ENCODE measurements at places on chromosomes 2 and 18. TPM values are rescaled to one million over a fixed set of nuclear protein-coding genes. Genes with fewer than 3 reads are reported as not detected.

GRCh38 chr2:166417669-166418068 is 41.9 kb upstream of the SCN9A start:
- DNase-seq = peak; percentile 70
- no peak overlapping the region for H3K4me3 ChIP-seq
- H3K27ac ChIP-seq = no peak overlapping the region
- no peaks in the 10 kb centered on the region for H3K36me3 ChIP-seq
- no peaks in the 10 kb centered on the region for H3K27me3 ChIP-seq

- H3K4me3 ChIP-seq = no peak overlapping the region
- H3K36me3 ChIP-seq = no peaks in the 10 kb centered on the region
- H3K27ac ChIP-seq = no peak overlapping the region
- no peak for DNase-seq
- H3K27me3 ChIP-seq = no peaks in the 10 kb centered on the region
Measured at GRCh38 chr2:147543056-147543455, 301.8 kb upstream of the ACVR2A start.

GRCh38 chr2:84880395-84880644 is 564 bp downstream of the TRABD2A start:
- H3K27me3 ChIP-seq = peaks cover 17% of the 10 kb centered on the region
- H3K4me3 ChIP-seq = peak overlapping the region; percentile 63
- no peak for DNase-seq
- H3K27ac ChIP-seq = no peak overlapping the region

DNA sequence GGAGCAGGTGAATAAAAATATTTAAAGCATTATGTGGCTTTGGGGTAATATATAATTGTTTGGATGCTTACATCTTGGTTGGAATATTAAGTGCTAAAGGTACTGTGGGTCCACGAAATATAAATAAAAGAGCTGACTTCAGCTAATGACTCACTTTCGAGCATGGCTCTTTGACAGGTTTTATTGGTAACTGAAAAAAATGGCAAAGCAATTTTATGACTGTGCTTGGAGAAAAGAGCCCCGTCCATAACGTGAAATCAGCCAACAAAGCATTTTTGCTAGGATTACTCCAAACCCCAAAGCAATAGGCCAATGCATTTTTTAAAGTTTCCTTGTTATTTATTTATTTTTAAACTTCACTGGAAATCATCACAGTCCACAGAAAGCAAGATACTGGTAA is 397.2 kb upstream of the CDH19 start:
- no peak overlapping the region for H3K4me3 ChIP-seq
- DNase-seq = no peak
- no peak overlapping the region for H3K27ac ChIP-seq
- no peaks in the 10 kb centered on the region for H3K36me3 ChIP-seq
- no peaks in the 10 kb centered on the region for H3K4me1 ChIP-seq
- no peaks in the 10 kb centered on the region for H3K27me3 ChIP-seq

- no peaks in the 10 kb centered on the region for H3K27me3 ChIP-seq
- H3K4me3 ChIP-seq = no peak overlapping the region
- H3K36me3 ChIP-seq = no peaks in the 10 kb centered on the region
- no peak overlapping the region for H3K27ac ChIP-seq
- DNase-seq = no peak
- H3K4me1 ChIP-seq = no peaks in the 10 kb centered on the region
Measured at GRCh38 chr18:40431071-40431985, 1523.7 kb upstream of the PIK3C3 start.

- peaks cover 15% of the 10 kb centered on the region for H3K4me1 ChIP-seq
- H3K36me3 ChIP-seq = peaks cover 6% of the 10 kb centered on the region
- no peak overlapping the region for H3K4me3 ChIP-seq
- no peak overlapping the region for H3K27ac ChIP-seq
Measured at GRCh38 chr2:171479154-171479814, 43.0 kb upstream of the CYBRD1 start.

GRCh38 chr2:45248214-45248613 is 239.0 kb upstream of the SIX2 start:
- peaks cover 4% of the 10 kb centered on the region for H3K27me3 ChIP-seq
- H3K4me3 ChIP-seq = no peak overlapping the region
- no peak overlapping the region for H3K27ac ChIP-seq
- no peaks in the 10 kb centered on the region for H3K4me1 ChIP-seq
- H3K36me3 ChIP-seq = no peaks in the 10 kb centered on the region
- no peak for DNase-seq

DNA sequence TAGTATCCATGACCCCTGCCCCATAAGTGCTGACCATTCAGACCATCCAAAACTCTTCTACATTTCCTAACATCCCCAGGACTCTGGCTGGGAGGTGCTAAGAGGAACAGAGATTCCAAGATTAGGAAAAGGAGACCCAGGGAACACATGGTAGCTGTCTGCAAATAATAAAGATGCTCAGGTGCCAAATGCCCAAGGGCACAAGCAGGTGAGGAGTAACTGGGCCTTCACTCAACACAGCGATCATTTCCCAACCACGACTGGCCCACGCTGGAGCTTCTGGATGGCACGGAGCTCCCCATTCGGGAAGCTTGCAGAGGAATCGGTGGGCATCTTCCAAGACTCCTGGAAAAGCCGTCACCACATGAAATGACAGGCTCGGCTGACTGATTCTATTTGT is 255.9 kb upstream of the SMIM21 start:
- no peak for DNase-seq
- no peaks in the 10 kb centered on the region for H3K4me1 ChIP-seq
- H3K36me3 ChIP-seq = no peaks in the 10 kb centered on the region
- H3K27me3 ChIP-seq = peaks cover 6% of the 10 kb centered on the region
- H3K27ac ChIP-seq = no peak overlapping the region

DNA sequence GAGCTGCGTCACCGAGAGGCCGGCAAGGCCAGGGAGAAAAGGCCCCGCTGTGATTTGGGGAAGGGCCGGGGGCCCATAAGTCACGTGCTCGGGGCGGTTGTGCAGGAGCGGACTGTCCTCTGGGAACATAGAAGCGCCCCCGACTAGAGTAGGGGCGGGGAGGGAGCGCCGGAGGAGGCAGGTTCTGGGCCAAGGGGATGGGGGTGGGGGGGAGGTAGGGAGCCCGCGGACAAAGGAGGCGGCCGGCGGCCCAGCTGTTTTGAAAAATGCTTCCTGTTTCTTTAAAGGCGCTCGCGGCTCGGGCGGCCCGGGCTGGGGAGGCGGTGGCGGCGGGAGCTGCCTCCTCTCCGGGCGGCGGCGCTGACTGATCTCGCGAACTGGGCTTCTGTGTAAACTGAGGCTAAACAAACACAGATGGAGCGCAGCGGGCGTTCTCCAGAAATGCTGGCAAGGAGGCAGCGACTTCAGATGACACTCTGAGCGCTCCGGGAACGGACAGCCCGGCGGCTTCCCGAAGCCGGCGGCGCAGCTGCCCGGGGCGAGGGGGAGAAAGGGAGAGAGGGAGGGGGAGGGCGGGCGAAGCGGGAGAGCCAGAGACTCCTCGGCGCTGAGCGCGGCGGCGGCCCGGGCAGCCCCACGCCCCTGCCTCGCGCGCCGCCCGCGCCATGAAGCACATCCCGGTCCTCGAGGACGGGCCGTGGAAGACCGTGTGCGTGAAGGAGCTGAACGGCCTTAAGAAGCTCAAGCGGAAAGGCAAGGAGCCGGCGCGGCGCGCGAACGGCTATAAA is at the start of gene ATOH8:
TSS of gene ATOH8 (plus strand) at position 467 of the 788 bp plus-strand sequence. CDS start at position 666, 199 bp downstream.
- peaks cover 52% of the 10 kb centered on the region for H3K4me1 ChIP-seq
- no peak within 1 kb of the TSS for H3K27ac ChIP-seq
- H3K27me3 ChIP-seq = peaks cover 10% of the 10 kb centered on the region
- H3K4me3 ChIP-seq = peak within 1 kb of the TSS; percentile 58

- no peaks in the 10 kb centered on the region for H3K4me1 ChIP-seq
- H3K4me3 ChIP-seq = no peak overlapping the region
- no peak overlapping the region for H3K27ac ChIP-seq
Measured at GRCh38 chr2:136059036-136059472, 58.9 kb downstream of the CXCR4 start.

DNA sequence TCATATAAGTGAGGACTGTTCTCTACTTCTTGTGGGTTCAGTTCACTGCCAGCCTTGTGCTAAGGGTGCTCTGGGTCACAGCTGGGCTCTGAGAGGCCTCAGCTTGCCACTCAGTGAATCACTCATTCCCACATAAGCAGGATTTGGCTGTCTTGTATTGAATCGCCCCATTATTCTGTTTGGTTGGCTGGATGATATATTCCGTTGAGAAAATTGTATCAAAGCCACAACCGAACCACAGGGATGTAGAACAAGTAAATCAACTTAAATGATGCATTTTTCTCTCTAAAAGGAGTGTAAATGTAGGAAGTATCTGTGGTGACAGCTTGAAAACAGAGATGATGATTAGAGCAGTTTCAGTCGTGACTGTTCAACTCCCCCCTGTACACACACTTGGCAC is 39.6 kb downstream of the TTC39C start:
- H3K36me3 ChIP-seq = no peaks in the 10 kb centered on the region
- no peak for DNase-seq
- no peaks in the 10 kb centered on the region for H3K27me3 ChIP-seq
- peaks cover 45% of the 10 kb centered on the region for H3K4me1 ChIP-seq
- no peak overlapping the region for H3K27ac ChIP-seq

DNA sequence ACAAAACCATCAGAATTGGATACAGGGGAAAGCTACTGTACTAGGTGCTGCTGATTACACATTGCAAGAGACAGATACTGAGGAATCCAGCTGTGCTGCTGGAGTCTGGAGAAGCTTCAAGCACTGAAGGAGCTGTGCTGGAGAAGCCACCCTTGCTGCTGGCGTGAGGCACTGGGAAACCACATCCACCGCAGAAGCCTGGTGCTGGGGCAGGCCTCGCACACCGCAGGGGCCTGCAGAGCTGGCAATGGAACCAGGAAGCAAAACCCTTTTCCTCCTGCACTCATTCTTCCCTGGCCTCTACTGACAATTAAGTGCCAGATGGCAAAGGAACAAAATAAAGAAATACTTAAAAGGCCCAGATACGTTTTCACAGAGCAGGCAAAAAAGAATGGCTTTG is 94.4 kb upstream of the MSH6 start:
- no peaks in the 10 kb centered on the region for H3K36me3 ChIP-seq
- no peak overlapping the region for H3K4me3 ChIP-seq
- no peak overlapping the region for H3K27ac ChIP-seq
- DNase-seq = no peak

DNA sequence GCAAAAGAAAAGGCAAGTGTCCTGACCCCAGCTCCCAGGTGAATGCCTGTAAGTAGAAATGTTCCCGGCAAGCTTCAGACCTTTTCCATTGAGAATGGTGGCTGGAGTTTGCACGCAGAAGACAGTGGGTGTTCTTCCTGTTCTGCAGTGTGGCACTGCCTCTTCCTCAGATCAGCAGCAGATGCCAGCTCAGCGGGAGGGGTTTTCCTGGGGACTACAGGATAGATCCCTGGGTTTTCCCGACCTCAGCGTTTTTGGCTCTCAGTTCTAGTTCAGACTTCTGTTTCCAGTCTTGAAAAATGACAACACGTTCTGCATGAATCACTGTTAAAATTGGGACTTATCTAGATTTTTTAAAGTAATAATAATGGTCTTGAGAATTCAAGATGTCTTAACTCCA is 39.2 kb downstream of the GRHL1 start:
- DNase-seq = no peak
- H3K27ac ChIP-seq = no peak overlapping the region
- H3K36me3 ChIP-seq = peaks cover 12% of the 10 kb centered on the region

GRCh38 chr2:54708584-54709335 is 14.7 kb upstream of the EML6 start:
- H3K27ac ChIP-seq = no peak overlapping the region
- no peaks in the 10 kb centered on the region for H3K27me3 ChIP-seq
- DNase-seq = no peak
- peaks cover 37% of the 10 kb centered on the region for H3K4me1 ChIP-seq

DNA sequence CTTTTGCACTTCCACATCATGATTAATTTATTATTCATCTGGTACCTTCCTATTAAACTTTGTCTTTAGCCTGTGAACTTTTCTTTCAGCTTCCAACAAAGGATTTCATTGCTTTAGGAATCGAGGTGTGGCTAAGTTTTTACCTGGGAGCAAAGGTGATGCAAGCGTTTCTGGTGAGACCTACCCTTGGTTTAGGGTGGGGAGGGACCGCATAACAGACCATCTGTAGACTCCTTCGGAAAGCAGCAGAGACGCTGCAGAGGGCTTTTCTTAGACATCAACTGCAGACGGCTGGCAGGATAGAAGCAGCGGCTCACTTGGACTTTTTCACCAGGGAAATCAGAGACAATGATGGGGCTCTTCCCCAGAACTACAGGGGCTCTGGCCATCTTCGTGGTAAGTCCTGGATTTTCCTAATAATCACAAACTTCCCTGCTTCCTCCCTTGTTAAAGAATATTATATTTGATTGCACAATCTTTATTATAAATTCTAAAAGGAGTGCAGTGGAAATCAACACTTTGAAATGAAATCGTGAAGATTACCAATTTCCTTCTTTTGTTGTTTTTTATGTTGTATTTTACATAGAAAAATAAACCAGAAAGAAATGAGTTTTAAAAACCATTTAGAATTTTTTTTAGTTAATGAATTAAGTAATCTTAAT is at the start of gene DSG3:
TSS of gene DSG3 (plus strand) at position 212 of the 662 bp plus-strand sequence. CDS start at position 349, 137 bp downstream.
- no peaks in the 10 kb centered on the region for H3K36me3 ChIP-seq
- no peak within 1 kb of the TSS for H3K4me3 ChIP-seq
- no peaks in the 10 kb centered on the region for H3K4me1 ChIP-seq
- H3K27ac ChIP-seq = no peak within 1 kb of the TSS

DNA sequence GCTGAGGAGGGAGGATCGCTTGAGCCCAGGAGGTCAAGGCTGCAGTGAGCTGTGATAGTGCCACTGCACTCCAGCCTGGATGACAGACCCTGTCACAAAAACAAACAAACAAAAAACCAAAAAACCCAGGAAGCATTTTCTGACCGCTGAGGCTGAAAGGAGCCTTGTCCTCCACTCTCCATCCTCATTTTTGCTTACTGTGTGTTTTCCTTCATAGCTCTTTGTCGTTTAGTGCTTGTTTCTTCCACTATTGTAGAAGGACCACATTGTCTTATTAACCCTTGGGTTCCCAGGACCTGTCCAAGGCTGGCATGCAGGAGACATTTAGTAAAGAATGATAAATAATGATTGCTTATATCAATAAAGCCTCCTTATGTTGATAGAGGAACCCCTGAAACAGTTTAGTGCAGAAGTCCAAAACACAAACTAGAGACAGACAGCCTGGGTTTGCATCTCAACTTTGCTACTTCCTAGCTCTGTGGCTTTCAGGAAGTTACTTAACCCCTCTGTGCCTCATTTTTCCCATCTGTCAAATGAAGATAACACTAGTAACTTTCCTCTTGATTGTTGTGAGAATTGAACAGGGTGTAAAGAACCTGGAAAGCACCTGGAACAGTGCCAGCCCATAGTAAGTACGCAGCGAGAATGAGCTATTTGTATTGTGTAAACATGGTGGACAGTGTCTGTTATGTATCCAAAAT is 126.0 kb downstream of the LPIN1 start:
- no peak overlapping the region for H3K27ac ChIP-seq
- H3K27me3 ChIP-seq = peaks cover 17% of the 10 kb centered on the region
- H3K4me3 ChIP-seq = no peak overlapping the region
- no peak for DNase-seq
- peaks cover 15% of the 10 kb centered on the region for H3K4me1 ChIP-seq
- H3K36me3 ChIP-seq = no peaks in the 10 kb centered on the region

GRCh38 chr2:190809139-190809764 is 71.4 kb upstream of the GLS start:
- H3K4me3 ChIP-seq = peak overlapping the region; percentile 55
- peak overlapping the region; percentile 90 for H3K27ac ChIP-seq
- H3K36me3 ChIP-seq = no peaks in the 10 kb centered on the region
- peak; percentile 98 for DNase-seq

MC5R gene
- not detected for total RNA-seq

AP1S3 gene
- total RNA-seq = 26.3 TPM

IAH1 gene
- total RNA-seq = 44.4 TPM

SCN7A gene
- not detected for total RNA-seq

EMILIN1 gene
- total RNA-seq = 9.7 TPM

SPATA3 gene
- total RNA-seq = not detected

AAK1 gene
- 15.2 TPM for total RNA-seq

All from HepG2 (cell line).